Activated naive CD4-positive, alpha-beta T cell treated with anti-CD3 and anti-CD28 coated beads for 36 hours (primary cell): ENCODE measurements at places on chromosomes 6 and 20. TPM values are rescaled to one million over a fixed set of nuclear protein-coding genes. Genes with fewer than 3 reads are reported as not detected.

TRIM10 gene
- total RNA-seq = 0.25 TPM

CUL9 gene
- total RNA-seq = 49.3 TPM

MOXD1 gene
- total RNA-seq = not detected

PTCRA gene
- not detected for total RNA-seq

CTCFL gene
- not detected for total RNA-seq

TRIM40 gene
- total RNA-seq = not detected

OR12D3 gene
- total RNA-seq = not detected

TBC1D7 gene
- total RNA-seq = 27.1 TPM

NHSL1 gene
- total RNA-seq = 1.1 TPM

SNAP91 gene
- not detected for total RNA-seq

IYD gene
- not detected for total RNA-seq

PROKR2 gene
- not detected for total RNA-seq

PSORS1C2 gene
- total RNA-seq = not detected

CLIC5 gene
- 0.52 TPM for total RNA-seq

TMEM200A gene
- not detected for total RNA-seq

NKX2-4 gene
- not detected for total RNA-seq

LKAAEAR1 gene
- total RNA-seq = 0.62 TPM

GMDS gene
- total RNA-seq = 38.4 TPM

EFCAB8 gene
- 0.45 TPM for total RNA-seq

UBE2C gene
- 202 TPM for total RNA-seq

HMGCLL1 gene
- not detected for total RNA-seq

MTCH1 gene
- total RNA-seq = 97.4 TPM
